Activated CD4-positive, alpha-beta T cell treated with anti-CD3 and anti-CD28 coated beads, Interleukin-2, amount 50 U/mL, for 48 hours (primary cell): ENCODE measurements at places on chromosomes 6 and 20.

- no peak for DNase-seq
Measured at GRCh38 chr6:23445157-23445710, 680.8 kb upstream of the NRSN1 start.

DNA sequence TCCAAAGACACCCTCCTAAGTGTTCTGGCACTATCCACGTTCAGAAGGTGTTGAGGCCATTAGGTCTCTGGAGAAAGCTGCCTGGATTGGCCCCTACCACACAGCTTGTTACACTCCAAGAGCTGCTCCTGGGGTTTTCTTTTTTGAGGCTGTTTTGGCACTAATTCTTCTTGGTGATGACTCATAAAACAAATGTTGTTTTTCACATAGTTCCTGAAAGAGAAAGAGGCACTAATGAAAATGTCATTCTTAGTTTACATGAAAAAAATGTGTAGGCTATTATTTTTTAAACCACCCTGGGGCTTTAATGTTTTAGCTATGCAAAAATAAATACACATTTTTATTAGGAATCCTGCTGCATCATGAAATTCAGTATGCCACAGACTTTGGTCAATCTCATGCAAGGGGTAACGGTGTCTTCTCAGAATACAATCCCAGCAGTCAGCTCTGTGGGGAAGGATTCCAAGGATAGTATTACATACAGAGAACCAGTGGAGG is 38.1 kb downstream of the TBPL1 start:
- no peak for DNase-seq

- no peak for DNase-seq
Measured at GRCh38 chr6:163527291-163527690, 112.8 kb downstream of the QKI start.

DNA sequence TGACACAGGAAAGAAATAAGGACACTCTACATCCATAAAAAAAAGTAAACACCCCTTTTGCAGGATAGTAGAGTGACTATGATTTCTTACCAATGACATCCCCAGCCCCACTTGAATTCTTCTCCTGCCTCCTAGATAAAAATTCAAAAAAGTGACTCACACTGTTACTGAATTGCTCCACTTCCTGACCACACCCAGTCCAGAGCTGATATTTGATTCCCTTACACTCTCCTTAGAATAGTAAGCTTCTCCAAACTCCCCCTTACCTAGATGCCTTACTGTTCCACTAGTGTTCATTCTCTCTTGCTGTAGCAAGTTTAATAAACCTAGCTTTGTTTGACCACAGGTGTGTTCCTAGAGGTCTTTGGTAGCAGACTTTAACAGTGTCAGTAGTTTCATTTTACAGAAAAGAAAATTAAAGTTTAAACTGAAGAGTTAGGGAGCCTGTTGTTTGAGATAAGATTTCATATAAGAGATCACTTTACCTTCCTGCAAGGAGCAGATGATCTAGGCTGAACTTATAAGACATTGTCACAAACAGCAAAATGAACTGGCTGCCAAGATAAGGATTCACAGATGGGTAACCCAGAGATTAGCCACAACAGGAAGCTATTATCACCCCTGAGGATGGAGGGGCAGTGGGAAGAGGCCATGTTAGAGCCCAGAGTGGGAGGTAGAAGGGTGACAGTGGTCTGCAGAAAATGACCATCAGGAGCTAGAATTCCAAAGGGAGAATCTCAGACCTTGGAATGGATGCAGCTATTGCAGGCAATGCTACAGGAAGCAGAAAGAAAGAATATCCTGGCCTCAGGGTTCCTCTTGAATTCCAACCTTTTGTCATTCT is 28.4 kb upstream of the BTN3A2 start:
- no peak for DNase-seq

DNA sequence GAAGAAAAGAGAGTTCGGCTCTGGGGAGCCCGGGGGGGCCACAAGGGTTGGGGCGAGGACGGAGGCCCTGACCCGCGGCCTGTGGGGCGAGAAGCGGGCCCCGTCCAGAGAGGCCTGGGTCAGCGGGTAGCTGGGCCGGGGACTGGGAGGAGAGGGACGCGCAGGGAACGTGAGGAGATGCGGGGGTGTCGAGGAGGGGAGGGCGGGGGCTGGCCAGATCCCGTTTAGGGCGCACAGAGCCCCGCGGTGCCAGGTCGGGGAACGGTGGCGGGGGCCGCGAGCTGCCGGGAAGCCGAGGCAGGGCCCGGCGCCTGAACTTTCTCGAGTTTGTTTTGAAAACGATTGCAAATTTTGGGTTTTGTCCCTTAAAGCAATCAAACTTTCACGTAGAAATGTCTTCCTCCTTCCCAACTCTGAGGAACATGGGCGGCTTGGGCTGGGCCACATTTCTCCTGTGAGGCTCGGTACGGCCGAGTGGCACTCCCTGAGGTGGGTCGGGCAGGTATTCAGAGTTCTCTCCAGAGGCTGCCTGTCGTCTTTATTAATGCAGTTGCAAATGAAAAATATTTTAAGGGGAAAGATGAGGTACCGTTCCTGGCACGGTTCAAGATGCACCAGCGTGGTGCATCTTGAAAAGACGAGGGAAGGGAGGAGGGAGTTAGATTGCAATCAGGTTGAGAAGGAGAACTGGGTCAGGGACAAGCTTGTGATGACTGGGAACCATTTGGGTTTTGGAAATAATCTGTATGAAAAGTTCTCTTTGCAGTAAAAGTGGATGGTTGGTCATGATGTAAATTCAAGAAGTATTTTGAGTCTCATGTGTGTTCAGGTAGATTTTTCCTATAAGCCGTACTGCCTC is 972 bp downstream of the RNF8 start:
- DNase-seq: peak; percentile 27

- no peak for DNase-seq
Measured at GRCh38 chr20:560680-561079, 17.1 kb upstream of the CSNK2A1 start.

DNA sequence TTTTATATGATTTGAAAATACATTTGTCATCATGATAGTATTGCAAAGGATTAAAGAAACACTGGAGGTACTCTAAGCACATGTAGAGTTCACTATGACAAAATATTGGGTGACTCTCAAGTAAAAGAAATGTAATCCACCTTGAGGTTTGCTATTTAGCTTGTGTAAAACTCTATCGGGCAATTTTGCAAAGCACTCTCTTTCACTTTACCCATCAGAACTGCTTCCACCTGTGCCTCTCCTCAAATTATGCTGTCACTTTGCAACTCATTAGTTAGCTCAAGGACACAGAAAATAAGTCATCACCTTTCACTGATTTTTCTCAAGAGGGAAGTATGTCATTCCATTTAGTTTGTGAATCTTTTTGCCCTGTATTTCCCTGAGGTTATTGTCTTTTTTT is 14.0 kb downstream of the TRDN start:
- DNase-seq: no peak

DNA sequence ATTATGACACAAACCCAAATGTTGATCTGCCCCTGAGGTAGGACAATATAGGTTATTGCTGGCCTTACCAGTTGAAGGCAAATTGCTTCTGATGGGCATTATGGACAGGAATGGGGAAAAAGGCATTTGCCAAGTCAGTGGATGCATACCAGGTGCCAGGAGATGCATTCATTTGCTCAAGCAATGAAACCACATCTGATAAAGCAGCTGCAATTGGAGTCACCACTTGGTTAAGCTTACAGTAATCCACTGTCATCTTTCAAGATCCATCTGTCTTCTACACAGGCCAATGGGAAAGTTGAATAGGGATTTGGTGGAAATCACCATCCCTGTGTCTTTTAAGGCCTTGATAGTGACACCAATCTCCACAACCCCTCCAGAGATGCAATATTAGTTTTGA is 648.6 kb downstream of the COL12A1 start:
- no peak for DNase-seq

GRCh38 chr6:35046862-35047261 is 94.3 kb downstream of the TCP11 start:
- no peak for DNase-seq

DNA sequence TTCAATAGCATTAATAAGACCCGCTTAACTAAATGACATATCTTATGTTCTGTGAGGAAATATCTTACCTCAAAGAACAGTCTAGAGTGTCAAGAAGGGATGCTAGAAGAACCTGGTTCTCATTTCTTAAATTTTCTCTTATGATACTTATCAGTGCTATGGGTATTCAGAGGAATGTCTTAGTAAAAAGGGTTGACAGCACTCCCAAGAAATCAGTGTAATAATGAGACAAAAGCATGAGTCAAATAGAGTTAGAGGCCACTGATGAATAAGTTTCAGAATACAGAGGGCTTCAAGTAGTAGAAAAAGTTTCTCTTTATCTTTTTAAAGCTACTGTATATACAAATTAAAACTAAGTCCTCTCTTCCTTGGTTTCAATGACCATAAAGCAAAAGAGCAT is 242.8 kb downstream of the GJA1 start:
- DNase-seq: no peak

- peak; percentile 61 for DNase-seq
Measured at GRCh38 chr6:127266892-127267645, 405 bp downstream of the RNF146 start.

- DNase-seq: no peak
Measured at GRCh38 chr6:44972709-44973108, 355.4 kb upstream of the RUNX2 start.

GRCh38 chr6:149200282-149200945 is 117.1 kb upstream of the TAB2 start:
- no peak for DNase-seq

DNA sequence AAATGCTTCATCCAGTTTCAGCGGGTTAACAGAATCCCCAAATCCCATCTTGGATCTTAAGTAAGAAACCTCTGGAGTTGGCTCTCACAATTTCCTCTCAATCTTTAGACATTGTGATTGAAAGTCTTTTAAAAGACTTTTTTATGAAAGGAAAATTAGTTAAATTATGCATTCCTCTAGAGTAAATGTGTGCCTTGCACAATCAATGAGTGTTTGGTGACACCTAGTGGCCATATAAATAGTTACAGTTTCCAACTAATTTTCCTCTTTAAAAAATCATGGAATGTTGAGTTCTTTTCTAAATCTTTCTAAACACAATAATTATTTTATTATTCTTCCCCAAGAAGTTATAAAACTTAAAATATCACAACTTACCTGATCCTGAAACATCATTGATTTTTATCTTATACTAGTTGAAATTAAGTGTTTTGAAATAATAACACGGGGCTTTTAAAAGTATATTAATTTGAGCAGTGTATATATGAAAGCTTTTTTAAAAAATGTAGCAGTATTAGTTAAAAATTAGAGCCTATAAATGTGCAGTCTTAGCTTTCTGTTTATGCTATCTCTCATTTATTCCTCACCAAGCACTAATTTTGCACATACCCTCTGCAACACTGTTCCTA is 66.4 kb downstream of the PKHD1 start:
- DNase-seq: no peak

DNA sequence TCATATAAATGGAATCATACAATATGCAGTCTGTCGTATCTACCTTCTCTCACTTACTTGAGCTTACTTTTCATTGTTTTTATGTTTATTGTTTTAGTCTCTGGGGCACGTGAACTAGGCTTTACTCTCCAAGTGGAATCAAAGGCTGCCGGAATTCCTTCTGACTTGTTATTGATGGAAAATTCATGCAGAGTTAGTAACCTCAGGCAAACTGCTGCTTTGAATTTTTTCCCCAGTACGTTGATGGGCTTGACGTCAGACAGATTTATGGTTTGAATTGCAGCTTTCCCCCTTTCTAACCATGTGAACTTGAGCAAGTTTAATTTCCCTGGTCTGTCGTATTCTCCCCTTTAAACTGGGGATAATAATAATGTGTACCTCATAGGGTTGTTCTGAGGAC is 68.6 kb downstream of the ZDHHC14 start:
- no peak for DNase-seq

DNA sequence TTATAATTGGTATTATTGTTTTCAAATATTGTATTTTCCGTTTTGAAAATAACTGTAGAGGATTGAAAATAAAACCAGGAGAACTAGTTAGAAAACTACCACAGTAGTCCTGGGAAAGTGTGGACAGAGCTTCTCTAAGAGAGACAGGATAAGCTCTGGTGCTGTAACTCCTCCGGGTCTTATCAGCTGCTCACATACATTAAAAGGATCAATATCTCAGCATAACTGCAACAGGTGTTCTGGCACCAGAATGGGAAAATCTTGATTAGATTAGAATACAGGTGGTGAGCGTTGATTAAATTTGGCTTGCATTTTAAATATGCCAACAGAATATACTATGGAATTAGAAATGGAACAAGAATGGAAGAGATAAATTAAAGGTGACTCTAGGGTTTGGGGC is 1138.9 kb upstream of the ADGRB3 start:
- DNase-seq: no peak

DNA sequence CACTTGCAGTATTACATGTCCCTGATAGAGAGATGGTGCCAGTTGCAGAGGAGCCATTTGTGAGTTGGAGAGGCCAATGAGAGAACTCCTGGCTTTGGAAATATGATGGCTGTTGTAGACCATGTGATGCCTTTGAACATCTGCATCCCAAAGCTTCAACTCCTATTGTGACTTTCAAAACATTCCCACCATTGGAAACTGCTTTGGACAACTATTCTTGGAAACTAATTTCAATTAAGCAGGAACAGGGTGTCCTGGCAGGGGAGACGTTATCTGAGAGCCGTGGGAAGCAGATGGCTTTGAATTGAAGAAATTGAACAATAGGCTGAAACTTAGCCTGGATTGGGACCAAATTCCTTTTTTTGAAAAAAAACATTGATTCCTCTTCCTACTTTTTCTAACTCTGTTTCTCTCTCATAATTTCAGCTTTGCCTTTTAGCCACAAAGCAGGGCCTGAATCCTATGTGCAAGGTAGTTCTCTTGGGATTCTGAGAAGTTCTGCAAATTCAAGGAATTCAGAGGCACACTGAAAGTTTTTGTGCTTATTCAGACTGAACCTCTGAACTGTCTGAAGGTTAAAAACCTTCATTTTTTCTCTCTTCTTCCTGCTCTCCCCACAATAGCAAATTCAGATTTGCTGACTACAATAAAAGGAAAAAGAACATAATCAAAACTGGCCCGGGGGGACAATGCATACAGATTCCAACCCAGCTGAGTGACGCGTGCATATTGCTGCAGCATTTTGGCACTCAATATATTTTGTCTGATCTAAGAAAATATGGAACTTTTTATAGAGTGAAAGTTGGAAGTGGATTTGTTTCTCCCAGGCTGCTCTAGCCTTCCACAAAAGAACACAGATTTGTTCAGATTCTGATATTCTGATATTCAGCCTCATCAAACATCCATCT is 720.4 kb upstream of the CHD6 start:
- no peak for DNase-seq

DNA sequence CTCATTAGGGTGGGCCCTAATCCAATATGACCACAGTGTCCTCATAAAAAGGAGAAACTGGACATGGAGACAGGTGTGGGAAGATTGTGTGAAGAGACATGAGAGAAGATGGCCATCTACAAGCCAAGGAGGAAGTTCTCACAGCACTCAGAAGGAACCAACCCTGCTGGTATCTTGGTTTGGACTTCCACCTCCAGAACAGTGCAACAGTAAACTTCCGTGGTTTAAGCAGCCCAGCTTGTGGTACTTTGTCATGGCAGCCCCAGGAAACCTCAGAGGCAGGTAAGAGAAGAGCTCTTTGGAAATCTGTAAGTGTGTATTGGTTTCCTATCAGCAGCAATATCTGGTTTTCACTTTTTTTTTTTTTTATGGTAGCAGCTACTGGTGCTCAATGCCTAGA is 16.5 kb upstream of the CNKSR3 start:
- DNase-seq: no peak

- no peak for DNase-seq
Measured at GRCh38 chr20:39190666-39191570, 228.8 kb downstream of the DHX35 start.

GRCh38 chr6:14209000-14209399 is 91.4 kb downstream of the CD83 start:
- no peak for DNase-seq
